ENCODE measurements at places on chromosomes 7 and 10. TPM values are rescaled to one million over a fixed set of nuclear protein-coding genes. Genes with fewer than 3 reads are reported as not detected.

GRCh38 chr10:47058961-47059391, 147.7 kb downstream of the PTPN20 start:
- DNase-seq, result no peak

DNA sequence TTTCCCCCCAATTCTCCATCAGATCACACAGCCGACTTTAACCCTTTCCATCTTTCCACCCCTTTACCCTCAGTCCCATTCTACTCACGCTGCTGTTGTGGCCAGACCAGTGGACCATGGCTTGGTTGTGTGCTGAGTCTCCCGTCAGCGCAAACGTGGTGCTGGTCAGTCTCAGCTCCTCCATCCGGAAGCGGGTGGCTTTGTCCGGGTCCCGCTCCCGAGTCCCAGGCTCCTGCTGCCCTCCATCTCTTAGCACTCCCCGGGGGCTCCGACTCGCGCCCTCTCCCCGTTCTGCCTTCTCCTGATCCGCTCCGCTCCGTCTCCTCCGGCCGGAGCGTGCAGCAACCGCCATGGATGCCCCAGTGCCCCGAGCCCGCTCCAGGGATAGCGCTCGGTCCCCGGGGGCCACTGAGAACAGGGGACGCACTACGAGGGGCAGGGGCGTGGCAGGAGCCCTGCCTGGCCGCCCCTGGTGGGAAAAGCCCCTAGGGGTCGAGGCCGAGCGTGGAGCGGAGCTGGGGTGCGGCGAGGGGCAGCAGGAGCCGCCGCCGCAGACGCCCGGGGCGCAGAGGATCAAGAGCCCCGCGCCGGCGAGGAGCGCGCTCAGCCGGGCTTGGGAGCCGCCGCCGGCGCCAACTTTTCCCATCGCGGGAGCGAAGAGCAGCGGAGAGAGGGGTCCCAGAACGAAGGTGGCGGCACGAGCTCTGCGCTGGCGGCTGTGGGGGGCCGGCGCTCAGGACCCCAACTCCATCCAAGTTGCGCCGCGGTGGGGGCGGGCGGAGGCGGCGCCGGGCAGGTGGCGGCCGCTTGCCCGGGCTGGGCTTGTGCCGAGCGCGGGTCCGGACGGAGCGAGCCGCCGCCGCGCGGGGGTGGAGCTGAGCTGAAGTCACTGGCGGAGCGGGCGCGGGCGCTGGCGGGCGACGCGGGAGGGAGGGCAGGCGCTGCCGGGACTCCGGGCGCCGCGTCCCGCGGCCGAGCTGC, at the start of gene SORCS1:
SORCS1 (minus strand) TSS at position 826 of the 981 bp plus-strand sequence.
- DNase-seq, result no peak

GRCh38 chr7:28314841-28315240, 97.5 kb upstream of the CREB5 start:
- no peak for DNase-seq

CALML3 gene
- total RNA-seq, result not detected

DNA sequence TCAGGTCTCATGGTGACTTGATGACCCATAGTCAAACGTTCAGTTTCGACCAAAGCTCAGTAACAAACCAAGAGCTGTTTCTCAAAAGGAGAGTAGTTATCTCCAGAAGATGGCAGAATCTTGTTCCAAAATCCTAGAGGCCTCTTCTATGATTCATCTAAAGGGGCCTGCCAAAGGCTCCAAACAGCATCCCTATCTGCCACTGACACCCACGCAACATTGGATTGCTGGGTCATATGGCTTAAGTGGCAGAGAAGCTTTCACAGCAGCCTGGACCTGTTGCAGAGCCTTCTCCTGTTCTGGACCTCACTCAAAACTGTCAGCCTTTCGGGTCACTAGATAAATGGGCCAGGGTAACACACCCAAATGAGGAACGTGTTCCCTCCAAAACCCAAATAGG, 54.0 kb upstream of the LRRC18 start:
- DNase-seq, result no peak

DNA sequence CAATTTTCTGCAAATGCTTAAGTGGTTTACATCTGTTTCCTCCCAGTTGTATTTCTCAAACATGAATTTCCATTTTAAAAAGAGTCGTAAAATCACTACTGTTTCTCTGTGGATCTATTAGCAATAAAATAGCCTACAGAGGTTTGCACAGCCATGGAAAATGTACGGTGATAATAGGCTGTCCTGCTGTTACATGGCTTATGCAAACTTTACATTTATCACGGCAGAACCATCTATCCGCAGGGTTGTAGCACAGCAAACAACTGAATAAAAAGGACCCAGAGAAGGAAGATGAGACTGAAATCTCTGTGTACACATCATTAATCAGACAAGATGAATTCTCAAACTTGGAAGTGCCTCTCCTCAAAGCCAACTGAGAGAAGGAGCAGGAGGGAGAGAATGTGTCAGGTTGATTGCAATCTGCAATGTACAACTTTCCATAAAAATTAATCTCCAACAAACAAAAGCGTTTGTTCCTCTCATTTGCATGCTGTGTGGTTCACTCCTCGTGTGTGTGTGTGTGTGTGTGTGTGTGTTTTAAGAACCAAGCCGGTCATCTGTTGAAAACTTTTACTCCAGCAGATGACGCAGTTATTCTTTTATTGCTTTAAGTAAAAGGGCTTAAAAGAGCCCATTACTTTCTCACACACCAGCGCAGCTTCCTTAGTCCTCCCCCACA, 279.3 kb downstream of the SKAP2 start:
- no peak for DNase-seq

Data from naive thymus-derived CD8-positive, alpha-beta T cell (primary cell).